ENCODE measurements at places on chromosomes 16 and 17.

GRCh38 chr16:85564277-85565051 is 48.7 kb upstream of the GSE1 start:
- DNase-seq = no peak

DNA sequence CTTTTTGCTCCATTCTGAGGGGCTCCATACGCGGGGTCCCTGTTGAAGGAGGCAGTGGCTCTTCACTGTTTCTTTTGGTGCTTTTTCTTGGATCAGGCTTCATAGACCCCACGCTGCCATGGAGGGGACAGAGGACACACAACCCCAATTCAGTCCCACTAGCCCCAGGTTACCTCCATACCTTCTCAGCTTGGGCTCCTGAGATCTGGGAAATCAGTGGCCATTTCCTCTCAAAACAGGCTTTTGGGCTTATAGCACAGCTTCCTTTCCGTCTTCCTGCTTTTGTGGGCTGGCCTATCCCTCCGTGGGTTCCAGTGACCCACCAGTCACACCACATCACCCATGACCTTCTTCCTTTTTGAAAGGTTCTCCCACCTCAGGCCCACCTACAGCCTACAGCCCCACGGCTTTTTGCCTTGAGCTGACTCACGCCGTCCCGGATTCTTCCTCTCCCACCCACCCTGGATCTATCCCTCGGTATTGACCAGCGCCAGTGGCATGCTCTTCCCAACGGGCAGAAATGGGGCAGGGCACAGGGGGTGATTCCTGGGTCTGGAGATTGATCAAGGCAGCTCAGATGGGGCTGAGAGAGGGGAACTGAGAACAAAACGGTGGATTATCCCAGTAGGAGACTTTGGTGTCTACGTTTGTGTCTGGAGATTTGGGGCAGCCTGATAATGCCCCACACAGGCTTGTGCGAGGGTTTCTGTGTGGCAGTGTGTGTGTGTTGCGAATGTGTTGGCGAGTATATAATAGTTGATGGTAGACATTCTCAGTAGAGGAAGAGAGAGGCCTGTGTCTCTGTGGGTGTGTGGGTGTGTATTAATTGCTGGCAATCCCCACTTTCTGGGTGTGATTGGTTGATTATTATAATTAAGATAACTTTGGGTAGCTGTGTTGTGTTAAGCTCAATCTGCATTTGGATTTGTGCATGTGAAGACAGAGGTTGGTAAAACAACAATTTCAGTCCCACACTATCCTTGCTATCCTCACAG is 3.8 kb downstream of the TBX21 start:
- DNase-seq = peak; percentile 45

- no peak for DNase-seq
Measured at GRCh38 chr16:50058091-50058771, 7.5 kb upstream of the HEATR3 start.

GRCh38 chr17:7530023-7530900 is 18.6 kb upstream of the TNFSF12 start:
- DNase-seq = no peak

GRCh38 chr17:81934098-81934757 is 2.9 kb downstream of the PYCR1 start:
- no peak for DNase-seq

- DNase-seq = no peak
Measured at GRCh38 chr16:79415983-79416640, 184.4 kb downstream of the MAF start.

DNA sequence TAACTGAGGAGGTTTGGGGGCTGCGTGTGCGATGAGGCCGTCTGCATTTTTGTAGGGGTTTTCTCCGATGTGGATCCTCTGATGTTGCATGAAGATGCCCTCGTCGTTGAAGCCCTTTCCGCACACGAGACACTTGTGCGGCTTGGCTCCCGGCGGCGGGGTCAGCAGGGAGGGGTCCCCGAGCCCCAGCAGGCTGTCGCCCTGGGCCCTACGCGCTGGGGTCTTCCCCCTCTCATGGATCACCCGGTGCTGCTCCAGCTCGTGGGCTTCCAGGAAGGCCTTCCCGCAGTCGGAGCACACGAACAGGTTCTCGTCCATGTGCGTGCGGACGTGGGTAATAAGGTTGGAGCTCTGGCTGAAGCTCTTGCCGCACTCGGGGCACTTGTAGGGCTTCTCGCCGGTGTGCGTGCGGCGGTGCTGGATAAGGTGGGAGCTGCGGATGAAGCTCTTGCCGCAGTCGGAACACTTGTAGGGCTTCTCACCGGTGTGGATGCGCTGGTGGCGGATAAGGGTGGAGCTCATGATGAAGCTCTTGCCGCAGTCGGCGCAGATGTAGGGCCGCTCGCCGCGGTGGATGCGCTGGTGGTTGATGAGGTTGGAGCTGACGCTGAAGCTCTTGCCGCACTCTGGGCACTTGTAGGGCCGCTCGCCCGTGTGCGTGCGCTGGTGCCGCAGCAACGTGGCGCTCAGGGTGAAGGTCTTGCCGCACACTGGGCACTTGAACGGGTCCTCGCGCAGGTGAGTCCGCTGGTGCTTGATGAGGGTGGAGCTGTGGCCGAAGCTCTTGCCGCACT is 4.3 kb downstream of the ZNF629 start:
- no peak for DNase-seq

GRCh38 chr16:68257251-68257905 is 6.9 kb upstream of the SLC7A6 start:
- DNase-seq = no peak

DNA sequence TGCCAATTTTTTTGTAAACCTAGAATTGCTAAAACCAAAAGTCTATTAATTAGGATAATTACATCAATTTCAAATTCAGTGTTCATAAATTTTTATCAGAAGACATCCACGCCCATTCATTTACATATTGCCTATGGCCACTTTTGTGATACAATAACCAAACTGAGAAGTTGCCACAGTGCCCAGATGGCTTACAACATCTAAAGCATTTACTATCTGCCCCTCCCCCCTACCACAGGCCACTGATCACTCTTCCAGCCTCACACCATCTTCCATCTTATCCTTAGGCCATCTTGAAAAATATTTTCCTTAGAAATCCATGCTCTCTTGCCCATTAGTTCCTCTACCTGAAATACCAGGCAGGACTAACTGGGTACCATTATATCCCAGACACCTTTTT is 6.3 kb upstream of the PRKAR1A start:
- DNase-seq = no peak

DNA sequence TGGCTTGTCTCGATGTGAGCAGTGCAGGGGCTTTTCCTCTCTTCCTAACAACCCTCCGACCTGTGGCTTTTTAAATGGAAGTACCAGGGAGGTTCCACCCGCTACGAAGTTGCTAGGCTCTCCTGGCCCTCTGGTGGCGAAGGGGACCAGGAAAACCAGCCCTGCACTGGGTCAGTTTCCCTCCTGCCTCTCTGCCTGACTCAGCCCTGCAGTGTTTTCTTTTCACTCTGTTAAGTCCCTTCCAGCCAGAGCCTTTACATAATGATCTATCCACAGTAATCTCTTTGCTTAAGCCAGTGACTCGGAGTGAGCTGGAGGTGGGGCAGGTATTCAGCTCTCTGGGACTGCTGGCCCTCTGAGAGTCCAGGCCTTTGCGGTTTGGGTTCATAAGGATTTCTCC is 331.3 kb upstream of the EEF2KMT start:
- DNase-seq = peak; percentile 84

DNA sequence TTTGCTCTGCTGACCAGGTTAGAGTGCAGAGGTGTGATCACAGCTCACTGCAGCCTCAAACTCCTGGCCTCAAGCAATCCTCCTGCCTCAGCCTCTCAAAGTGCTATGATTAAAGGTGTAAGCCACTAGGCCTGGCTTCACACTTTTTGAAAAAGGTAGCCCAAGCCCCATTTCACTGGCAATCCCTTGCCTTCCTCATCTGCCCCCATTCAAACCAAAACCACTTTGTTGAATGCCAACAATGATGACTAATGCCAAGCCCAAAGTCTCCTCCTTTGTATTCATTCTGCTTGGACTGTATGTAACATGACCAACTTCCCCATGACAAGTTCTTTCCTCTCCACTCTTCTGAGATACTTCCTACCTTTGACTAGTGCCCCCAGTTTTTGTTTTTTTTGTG is 33.1 kb downstream of the N4BP1 start:
- no peak for DNase-seq

GRCh38 chr17:76397687-76398522 is 13.5 kb downstream of the SPHK1 start:
- peak; percentile 97 for DNase-seq

DNA sequence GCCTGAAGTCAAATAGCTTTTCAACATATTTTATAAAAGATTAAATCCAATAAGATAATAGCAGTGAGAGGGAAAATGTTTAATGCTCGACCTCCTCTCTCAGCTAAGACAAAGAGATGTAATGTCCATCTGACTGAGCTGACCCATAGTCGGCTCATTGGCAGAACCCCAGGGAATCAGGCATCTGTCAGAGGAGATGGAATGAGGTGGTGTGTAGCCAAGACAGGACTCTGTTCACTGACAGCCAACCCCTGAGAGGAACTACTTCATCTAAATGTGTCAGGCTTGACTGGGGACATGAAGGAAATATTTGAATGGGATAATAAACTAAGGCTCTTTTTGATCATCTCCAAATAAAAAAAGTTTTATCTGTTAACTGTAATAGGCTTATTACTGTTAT is 188.0 kb downstream of the CDH11 start:
- no peak for DNase-seq

- no peak for DNase-seq
Measured at GRCh38 chr17:65035704-65036103, 20.8 kb downstream of the GNA13 start.

GRCh38 chr17:67121316-67121891 is 77.0 kb downstream of the CACNG1 start:
- no peak for DNase-seq

DNA sequence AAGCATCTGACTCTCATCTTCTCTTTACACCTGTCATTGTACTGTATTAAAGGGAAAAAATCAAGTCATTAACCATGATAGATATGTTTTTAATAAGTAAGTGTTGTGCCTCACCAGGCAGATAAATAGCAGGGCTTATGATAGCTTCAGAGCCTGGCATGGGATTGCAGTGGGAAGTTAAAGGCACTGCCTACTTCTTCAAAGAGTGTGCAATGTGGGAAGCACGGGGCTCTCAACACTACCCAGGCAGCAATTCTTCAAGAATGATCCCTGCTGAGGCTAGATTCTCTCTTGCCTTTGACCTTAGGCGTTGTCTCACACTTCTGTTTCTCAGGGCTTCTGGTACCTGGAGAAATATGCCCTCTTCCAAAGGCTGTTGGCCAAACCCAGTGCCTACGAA is 297.3 kb downstream of the MAF start:
- DNase-seq = no peak

- peak; percentile 82 for DNase-seq
Measured at GRCh38 chr17:72953621-72954020, 138.9 kb downstream of the SLC39A11 start.

DNA sequence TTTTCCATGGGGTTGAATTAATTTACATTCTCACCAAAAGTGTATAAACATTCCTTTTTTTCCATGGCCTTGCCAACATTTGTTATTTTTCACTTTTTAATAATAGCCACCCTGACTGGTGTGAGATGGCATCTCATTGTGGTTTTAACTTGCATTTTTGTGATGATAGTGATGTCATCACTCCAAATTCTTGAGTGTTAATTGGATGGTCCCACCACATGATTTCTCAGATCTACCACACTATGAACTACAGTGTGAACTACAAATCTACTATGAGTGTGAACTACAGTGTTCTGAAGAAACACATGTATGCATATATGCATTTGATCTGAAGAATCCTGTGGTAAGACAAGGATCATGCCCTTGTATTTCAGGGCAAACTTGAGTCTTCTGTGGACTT is 340.1 kb downstream of the ABCC12 start:
- no peak for DNase-seq

- peak; percentile 59 for DNase-seq
Measured at GRCh38 chr16:89453501-89454321, 36.6 kb downstream of the ANKRD11 start.

DNA sequence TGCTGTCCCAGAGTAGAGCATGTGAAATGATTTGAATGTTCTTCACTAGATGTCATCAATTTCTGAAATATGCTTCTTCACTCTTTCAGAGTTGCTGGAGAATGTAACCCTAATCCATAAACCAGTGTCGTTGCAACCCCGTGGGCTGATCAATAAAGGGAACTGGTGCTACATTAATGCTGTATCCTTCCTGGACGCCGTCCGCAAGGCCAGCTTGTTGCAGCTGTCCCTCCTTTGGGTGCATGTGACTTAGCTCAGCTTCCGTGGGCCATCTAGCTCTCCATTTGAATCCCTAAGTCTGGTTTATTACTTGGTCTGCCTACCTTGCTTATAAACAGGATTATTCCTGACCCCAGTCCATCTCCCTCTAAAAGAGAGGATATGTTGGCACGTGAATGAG is 58.8 kb downstream of the USP10 start:
- DNase-seq = no peak

DNA sequence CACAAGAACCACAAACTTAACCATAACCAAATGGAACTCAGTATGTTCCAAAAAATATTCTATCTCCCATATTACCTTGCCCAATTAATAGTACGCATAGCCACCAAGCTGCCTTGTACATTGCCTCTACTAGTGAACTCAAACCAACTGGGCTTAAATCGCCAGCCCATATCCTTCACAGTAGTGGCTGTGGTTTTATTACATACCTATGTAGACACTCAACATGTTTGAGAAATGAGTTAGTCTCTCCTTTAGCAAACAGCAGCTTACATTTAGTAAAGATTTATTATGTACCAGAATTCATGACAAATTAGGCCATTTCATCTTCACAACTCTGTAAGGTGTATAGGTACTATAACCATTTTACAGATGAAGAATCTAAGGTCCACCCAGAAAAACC is 41.4 kb downstream of the GRB2 start:
- DNase-seq = no peak

GRCh38 chr17:31582151-31582907 is 190.9 kb downstream of the RAB11FIP4 start:
- no peak for DNase-seq

DNA sequence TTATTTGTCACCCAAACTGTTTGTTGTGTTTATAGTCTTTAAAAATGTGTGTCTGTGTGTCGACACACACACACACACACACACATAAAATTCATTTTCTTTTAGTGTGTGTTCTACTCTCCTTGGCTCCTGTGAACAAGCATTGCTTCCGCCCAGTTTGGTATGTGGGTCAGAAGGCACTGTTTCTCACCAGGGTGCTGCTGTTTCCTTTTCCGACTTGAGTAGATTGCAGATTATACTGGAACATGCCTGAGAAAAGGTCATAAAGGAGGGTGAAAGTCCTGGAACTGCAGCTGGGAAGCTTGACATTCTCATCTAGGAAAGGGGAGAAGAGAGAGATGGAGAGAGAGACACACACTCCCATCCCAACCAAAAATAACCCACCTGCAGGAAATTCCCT is 330.3 kb downstream of the BCAS3 start:
- DNase-seq = no peak

- peak; percentile 88 for DNase-seq
Measured at GRCh38 chr17:55641676-55642081, 81.0 kb downstream of the TMEM100 start.

GRCh38 chr16:77273-77806 is 685 bp upstream of the MPG start:
- DNase-seq = peak; percentile 86

GRCh38 chr16:49623501-49624266 is 232.2 kb downstream of the ZNF423 start:
- peak; percentile 37 for DNase-seq

All from islet precursor cell (in vitro differentiated cells).